T-helper 1 cell (primary cell): ENCODE measurements at places on chromosomes 12 and 14.

GRCh38 chr12:31323391-31324115, 2.4 kb downstream of the SINHCAF start:
- peak; percentile 62 for DNase-seq

- no peak for DNase-seq
Observed at GRCh38 chr12:1351926-1352325, 242.5 kb downstream of the FBXL14 start.

DNA sequence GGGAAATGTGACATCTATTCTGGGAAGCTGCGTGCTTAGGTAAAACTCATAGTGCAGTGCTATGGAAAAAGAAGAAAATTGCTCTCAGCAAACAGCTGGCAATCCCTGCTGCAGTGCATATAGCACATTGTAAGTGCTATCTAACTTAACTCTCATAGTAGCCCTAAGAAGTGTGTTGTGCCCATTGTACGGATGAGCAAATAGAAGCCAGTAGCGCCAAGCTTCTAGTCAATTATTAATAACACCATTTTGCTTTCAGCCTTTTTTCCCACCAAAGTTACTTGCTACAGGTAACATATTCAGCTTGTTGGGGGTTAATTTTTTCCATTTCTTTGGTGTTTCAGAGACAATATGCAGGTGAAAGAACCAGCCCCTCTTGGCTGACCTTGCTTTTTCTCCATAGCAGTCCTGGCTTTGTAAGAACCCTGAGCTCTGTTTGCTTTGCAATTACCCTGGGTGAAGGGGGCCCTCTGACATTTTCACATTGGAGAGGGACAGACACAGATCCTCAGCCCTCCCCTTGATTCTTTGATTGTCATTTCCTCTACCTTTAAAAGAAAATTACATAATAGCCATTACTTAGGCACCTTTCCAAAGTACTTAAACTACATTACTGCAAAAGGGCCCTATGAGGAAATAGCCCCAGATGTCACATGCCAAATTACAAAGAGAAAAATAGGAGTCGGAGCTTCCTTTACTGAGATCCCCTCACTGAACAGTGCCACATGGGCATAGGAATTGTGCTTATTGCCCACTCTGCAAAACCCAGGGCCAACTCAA, 576.2 kb upstream of the TBX3 start:
- no peak for DNase-seq

DNA sequence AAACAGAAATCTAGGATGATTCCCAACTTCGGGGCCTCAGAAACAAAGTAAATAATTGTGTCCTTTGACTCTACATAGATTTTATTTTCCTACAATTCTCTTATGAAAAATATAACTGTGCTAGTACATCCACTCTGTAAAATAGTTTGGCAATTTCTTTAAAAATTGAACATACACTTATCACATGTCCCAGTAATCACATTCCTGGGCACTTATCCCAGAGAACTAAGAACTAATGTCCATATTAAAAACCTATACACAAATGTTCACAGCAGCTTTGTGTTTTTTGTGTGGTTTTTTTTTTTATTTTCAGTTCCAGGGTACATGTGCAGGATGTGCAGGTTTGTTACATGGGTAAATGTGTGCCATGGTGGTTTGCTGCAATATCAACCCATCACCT, 99.0 kb downstream of the KCNH5 start:
- DNase-seq, result no peak

DNA sequence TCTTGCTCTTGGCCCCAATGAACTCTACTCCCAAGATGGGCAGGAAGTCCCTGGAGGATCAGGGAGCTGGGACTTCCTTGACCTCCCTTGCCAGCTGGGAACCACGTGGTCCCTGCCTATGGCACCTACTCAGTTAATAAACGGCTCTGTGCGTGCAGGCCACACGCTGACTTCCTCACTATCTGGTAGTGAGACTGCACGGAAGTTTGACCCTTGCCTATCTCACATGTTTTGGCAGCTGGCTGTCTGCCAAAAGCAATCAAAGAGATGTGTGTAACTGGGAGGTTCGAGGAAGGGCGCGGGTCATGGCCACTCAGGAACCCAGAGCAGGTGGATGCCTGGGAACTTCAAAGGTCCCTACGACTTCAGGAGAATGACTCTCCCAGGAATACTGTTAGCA, 57.9 kb downstream of the RFLNA start:
- no peak for DNase-seq

DNA sequence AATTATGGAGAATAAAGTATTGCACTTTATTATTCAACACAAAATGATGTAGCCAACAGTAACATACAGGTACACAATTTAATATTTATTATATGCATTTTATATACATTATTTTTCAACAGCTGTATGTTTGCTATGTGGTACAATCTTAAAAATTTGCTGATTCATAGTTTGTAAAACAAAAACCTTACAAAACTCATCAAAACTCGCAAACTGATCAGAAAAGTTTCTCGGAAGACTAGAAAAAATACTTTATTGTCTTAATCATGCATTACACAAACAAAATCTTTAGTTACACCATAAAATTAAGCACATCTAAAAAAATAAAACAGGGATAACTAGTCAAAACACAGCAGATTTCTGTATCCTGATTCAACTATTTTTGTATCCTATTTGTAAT, 19.5 kb downstream of the COCH start:
- no peak for DNase-seq

DNA sequence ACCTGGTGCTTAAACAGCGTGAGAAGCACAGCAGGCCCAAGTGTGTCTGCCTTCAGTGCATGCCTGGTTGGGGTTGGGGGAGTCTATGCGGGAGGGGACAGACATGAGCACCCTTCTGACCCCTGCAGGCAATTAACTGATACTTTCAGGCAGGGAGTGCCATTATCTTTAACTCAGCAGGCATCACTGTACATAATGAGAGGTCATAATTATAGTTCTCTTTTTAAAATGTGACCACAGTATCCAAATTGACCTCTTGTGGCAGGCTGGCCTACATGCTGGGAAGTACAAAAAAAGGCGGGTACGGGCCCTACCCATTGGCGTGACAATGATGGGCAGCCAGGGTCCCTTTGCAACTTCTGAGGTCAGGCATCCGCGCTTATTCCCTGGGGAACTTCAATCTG, 209.1 kb downstream of the FOXN3 start:
- no peak for DNase-seq

- peak; percentile 69 for DNase-seq
Observed at GRCh38 chr14:101721951-101722661, 39.4 kb upstream of the PPP2R5C start.

GRCh38 chr12:48961331-48961730, 4.0 kb upstream of the ARF3 start:
- DNase-seq, result no peak

- no peak for DNase-seq
Observed at GRCh38 chr12:79266343-79267144, 402.0 kb downstream of the SYT1 start.

GRCh38 chr12:130948136-130948535, 5.6 kb upstream of the ADGRD1 start:
- DNase-seq, result no peak
